AG10803 (cell line): ENCODE measurements at places on chromosomes 6 and 20.

- no peak for DNase-seq
Measured at GRCh38 chr6:155213611-155214372, 50.0 kb upstream of the CLDN20 start.

GRCh38 chr20:25011261-25011660 is 18.7 kb upstream of the APMAP start:
- DNase-seq: no peak

DNA sequence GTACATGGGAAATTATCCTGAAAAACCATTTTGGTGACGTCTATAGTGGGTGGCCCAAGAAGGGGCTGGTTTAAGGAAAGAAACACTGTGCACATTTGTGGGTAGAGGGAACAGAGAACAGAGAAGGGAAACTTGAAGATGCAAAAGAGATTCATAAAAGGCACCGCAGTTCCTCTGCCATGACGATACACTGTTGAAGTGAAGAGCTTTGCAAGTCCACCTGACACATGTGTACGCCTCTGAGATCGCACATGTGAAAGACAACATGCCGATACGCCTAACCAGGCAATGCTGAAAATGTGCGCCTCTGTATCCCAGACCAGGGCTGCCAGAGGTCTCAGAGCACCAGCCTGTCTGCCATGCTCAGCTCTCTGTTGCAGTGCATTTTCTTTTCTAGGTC is 180.9 kb downstream of the KIF16B start:
- no peak for DNase-seq

DNA sequence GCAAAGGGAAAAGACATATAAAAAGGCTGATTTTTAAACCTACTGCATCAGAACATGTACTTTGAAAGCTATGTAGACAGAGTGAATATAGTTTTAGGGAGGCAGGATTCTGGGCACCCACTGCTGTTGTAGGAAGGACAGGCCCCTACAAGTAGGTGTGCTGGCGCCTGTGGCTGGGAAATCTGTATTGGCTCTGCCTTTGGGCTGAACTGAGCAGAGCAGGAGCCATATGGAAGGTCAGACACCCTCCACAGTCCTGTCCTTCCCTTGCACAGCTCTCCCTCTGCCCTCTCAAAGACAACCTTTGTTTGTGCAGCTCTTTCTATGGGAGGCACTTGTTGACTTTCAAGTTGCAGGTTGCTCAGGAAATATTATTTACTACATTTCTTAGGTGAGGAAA is 18.4 kb upstream of the ULBP3 start:
- no peak for DNase-seq

- DNase-seq: no peak
Measured at GRCh38 chr20:3836132-3836531, 10.5 kb upstream of the MAVS start.

GRCh38 chr6:119344306-119344705 is 5.3 kb downstream of the MAN1A1 start:
- no peak for DNase-seq

- no peak for DNase-seq
Measured at GRCh38 chr20:58876437-58876836, 23.9 kb downstream of the GNAS start.

DNA sequence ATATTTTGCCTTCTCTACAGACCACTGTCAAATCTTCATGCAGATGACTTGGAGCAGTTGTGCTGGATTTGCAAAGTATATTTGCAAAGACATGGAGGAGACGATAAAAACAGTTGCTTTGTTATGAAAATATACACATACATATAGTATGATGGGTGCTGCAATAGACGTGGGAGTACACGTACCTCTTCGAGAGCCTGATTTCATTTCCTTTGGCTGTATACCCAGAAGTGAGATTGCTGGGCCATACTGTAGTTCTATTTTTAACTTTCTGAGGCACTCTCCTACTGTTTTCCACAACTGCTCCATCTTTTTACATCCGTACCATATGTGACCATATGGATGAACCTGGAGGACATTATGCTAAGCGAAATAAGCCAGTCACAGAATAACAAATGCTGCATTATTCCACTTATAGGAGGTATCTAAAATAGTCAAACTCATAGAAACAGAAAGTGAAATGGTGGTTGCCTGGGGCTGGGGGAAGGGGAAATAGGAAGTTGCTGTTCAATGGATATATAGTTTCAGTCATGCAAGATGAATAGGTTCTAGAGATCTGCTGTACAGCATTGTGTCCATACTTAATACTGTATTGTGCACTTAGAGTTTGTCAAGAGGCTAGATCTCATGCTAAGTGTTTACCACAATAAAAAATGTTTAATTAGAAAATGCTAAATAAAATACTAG is 223.8 kb downstream of the HAO1 start:
- DNase-seq: no peak

GRCh38 chr6:145898376-145898775 is 65.8 kb downstream of the SHPRH start:
- no peak for DNase-seq

DNA sequence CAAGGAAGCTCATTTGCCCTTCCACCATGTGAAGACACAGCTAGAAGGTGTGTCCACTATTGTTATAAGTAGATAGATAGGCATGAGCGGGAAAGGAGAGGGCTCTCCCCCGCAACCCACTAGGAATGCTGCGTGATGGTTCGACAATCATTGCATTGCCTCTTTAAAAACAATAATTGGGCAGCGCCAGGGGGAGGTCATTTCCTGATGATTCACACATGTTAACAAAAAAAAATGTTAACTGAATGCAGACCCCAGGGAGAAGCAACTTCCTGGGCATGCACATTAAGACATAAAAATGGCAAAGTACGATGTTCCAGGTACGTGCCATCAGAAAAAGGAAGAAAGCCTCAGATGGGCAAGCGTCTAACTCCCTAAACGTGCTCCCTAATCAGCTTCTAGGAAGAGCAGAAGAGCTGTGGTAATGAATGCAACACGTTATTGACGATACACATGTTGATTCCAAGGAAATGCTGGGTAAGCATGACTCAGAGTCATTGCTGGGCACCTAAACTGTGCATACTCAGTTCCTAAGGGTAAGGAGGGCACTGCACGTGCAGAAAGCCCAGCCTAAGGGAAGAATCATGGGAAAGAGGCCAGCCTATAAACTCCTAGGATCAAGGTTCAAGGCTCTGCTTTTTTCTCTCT is 113.7 kb downstream of the FAM217A start:
- peak; percentile 51 for DNase-seq

- no peak for DNase-seq
Measured at GRCh38 chr20:13778827-13779226, 5.9 kb downstream of the ESF1 start.

DNA sequence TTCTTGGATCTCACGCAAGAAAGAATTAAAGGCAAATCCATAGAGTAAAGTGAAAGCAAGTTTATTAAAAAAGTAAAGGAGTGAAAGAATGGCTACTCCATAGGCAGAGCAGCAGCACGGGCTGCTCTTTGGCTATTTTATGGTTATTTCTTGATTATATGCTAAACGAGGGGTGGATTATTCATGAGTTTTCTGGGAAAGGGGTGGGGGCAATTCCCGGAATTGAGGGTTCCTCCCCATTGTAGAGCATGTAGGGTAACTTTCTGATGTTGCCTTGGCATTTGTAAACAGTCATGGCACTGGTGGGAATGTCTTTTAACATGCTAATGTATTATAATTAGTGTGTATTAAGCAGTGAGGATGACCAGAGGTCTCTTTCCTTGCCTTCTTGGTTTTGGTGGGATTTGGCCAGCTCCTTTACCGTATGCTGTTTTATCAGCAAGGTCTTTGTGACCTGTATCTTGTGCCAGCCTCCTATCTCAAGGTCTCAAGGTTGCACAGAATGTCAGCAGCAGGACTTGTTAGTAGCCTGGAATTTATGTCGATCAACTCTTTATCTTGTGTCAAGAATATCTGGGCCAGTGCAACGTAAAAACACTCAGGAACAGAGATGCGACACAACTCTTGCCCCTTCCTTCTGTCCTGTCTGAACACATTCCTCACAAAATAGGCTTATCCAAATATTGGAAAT is 931.4 kb downstream of the QKI start:
- no peak for DNase-seq

DNA sequence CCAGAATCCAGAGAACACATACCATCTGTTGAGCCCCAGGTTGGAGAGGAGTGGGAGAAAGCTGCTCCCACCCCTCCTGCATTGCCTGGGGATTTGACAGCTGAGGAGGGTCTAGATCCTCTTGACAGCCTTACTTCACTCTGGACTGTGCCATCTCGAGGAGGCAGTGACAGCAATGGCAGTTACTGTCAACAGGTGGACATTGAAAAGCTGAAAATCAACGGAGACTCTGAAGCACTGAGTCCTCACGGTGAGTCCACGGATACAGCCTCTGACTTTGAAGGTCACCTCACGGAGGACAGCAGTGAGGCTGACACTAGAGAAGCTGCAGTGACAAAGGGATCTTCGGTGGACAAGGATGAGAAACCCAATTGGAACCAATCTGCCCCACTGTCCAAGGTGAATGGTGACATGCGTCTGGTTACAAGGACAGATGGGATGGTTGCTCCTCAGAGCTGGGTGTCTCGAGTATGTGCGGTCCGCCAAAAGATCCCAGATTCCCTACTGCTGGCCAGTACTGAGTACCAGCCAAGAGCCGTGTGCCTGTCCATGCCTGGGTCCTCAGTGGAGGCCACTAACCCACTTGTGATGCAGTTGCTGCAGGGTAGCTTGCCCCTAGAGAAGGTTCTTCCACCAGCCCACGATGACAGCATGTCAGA is 77.4 kb downstream of the ASXL1 start:
- DNase-seq: no peak
